ENCODE measurements at places on chromosomes 4 and X.

DNA sequence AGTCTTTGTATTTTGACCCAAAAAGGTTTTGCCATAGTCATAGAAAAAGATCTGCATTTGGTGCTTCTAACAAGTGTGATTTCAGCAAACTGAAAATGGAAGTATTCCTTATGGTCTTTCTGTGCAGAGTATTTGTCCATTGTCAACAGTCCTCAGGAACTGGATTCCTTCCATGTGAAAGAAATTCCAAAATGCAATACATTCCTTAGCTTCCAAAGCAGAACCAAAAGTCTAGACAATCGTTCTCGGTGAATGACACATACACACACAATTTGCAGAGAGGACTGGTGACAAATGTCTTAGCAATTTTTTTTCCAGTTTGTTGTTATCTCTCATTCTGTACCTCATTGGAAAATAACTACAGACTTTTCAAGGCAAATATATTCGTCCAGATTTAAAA, 562.2 kb upstream of the SLIT2 start:
- DNase-seq: no peak

DNA sequence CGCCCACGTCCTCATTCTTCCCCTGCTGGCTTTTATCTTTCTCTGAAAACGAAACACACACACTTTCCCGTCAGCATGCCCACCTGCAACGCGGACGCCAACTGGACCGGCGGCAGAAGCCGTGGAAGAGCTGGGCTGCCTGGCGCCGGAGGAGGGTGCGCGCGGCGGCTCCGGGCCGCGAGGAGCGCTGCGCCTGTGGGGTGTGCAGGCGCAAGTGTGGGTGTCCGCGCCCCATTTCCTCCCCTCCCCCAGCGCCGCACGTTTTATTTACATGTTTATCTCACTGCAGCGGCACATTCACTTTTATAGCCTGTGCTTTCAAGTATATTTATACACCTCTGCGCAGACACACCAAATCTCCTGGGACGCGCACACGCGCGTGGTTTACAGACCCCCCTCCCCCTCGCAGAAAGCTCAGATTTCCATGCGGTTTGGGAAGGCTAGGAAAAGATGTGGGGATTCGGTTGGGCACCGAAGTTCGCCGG, 1.5 kb downstream of the PITX2 start:
- DNase-seq: no peak

DNA sequence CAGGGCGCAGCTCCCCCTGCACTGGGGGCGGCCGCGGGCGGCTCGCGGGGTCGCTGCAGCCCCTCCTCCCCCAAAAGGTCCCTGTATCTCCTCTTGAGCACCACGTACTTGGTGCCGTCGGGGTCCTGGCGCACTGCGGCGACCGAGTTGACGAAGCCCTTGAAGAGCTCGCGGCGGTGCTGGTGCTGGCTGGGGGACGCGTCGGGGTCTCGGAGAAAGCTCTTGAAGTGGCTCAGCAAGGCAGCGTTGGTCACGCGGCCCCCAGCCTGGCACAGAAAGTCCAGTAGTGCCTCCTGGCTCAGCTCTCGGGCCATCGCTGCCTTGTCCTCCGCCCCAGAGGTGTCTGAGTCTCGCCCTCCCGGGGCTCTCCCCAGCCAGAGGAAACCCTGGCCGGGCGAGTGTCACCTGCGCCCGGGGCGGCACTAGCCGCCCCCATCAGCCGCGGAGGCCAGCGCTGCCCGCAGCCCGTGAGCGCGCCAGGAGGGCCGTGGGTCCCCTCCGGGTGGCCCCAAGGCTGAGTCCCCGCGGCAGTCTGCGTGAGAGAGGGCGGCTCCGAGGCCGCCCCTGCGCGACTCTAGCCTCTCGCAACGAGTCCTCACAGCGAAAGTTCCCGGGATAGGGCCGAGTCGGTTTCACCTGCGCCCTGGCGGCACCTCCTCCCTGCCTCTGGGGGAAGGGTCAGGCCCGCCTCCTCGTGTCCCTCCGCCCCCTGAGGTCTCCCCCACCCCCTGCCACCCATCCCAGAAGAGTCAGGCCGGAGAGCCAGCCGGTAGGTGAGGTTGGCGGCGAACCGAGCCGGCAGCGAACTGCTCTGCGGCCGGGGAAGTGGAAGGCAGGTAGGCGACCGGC, at the start of gene SOWAHB:
TSS of gene SOWAHB (minus strand) at position 609 of the 849 bp plus-strand sequence. CDS start at position 314, 295 bp downstream.
- DNase-seq: no peak

DNA sequence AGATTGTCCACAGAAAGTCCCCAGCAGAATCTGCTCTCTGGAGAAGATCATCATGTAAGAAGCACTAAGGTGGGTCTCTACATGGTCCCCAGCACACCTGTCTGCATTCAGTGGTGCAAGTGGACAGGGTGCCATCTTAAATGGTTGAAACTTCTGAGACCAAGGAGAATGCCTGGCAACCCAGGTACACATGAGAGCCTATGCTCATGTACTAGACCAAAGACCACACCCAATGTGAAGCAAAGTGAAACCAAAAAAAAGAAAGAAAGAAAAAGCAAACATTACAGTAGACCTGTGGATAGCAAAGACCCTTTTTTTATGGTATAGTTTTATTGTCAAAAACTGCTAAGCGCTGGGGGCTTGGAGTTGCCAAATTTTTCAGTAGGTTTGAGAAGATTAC, 15.0 kb downstream of the CD40LG start:
- no peak for DNase-seq

DNA sequence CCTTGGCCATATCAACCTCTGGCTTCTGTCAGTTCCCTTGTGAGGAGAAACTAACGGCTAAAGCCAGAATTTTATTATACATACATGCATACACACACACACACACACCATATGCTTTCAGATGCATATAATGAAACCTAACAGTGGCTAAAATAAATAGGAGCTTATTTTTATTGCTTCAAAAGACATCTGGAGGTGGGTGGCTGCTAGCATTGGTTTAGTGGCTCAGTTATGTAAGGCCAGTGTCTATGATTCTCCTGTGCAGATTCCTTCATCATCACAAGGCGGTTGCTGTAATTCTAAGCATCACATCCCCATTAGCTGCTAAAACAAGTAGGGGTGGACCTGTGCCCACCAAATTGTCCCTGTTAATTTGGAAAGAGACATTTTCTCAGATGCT, 110.8 kb downstream of the MAPK10 start:
- DNase-seq: no peak
